ENCODE measurements at places on chromosomes 13 and 19.

DNA sequence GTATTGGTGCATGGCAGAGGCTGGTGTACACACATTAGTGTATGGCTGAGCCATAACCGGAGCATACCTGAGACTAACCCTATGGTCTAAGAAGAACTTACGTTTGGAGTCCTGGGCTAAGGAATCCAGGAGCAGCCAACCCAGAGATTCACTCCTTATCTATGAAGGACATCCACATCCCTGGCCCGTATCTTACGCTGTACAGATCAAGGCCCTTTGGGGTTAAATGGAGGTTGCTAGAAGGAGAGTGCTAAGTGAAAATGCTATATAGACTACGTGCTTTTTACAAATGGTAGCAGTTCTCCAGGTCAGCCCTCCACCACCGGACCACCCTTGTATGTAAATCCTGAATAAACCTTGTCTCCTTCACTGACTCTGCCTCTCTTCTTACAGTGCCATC lies 1.9 kb upstream of the SUGT1 start:
- DNase-seq = peak; percentile 4

DNA sequence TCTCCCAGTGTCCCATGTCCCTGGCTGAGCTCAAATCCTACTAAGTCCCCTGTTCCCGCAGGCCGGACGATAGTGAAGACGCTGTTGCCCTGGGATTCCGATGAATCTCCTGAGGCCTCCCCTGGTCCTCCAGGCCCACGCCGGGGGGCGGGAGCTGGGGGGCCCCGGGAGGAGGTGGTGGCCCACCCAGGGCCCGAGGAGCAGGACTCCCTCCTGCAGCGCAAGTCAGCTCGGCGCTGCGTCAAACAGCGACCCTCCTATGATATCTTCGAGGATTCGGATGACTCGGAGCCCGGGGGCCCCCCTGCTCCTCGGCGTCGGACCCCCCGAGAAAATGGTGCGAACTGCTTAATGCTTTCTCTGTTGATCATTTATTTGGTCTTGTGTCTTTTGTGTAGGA lies 5.9 kb downstream of the KMT2B start:
- no peak for DNase-seq

GRCh38 chr19:18500376-18500775 lies 21.5 kb downstream of the ELL start:
- DNase-seq = no peak

GRCh38 chr13:110073982-110074381 lies 233.0 kb downstream of the COL4A1 start:
- peak; percentile 73 for DNase-seq

DNA sequence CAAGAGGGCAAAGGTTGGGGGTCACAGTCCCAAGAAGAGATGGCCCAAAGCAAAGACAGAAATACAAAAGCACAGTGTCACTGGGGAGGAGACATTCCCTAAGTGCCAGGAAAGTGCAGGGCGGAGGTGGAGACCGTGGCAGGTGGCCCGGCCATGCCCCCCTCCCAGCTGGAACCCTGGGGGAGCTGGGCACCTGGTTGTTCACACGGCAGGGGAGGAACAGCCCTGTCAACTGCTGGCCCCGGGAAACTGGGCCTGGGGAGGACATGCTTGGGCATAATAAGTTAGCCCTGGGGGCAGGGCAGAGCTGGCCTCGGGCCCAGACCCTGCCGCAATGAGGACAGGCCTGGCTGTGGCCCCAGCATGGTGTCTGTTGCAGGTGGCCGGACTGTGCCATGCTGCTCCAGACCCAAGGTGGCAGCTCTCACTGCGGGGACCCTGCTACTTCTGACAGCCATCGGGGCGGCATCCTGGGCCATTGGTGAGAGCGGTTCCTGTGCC lies 7.4 kb downstream of the HPN start:
- DNase-seq = no peak

DNA sequence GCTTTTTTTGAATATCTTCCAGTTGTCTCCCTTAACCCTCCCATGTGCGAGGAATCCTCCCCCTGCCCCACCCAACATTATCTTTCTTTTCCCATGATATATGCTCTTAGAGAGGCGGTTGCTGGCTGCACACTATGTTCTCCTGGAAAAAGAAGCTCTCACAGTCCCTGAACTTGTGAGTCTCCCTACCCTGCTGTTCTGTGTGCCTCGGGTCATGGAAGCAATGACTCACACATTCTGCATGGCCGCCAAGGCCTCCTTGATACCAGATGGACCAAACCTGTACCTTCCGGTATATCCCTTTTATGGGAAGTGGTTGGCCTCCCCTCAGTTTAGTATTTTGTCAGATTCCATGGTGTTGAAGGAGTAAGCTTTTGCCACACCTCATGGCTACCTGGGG lies 705.4 kb downstream of the SLITRK6 start:
- DNase-seq = no peak

DNA sequence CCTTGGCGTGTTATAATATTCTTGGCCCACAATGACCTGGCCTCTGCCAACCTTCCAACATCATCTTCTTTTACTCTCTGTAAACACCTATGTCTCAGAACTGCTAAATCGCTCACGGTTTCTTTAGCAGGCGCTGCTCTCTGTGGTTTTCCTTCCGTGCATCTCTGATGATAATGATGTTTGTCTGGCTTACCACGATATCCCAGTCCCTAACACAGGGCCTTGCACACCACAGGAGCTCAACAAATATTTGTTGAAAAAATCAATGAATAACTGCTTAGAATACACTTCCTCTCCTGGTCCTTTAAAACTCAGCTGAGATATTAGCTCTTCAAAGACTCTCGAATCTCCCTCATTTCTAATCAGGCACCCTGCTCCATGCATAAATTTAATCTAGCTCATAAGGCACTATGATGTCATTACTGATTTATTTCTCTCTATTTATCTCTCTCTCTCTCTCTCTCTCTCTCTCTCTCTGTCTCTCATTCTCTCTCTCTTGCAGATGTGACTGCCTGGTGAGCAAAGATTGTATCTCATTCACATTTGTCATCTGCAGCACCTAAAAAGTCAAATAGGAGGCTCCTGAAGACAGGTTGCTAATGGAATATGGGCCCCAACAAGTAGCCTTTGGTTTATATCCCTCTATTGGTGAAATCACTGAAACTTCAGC lies 206.4 kb downstream of the NHLRC3 start:
- DNase-seq = no peak

DNA sequence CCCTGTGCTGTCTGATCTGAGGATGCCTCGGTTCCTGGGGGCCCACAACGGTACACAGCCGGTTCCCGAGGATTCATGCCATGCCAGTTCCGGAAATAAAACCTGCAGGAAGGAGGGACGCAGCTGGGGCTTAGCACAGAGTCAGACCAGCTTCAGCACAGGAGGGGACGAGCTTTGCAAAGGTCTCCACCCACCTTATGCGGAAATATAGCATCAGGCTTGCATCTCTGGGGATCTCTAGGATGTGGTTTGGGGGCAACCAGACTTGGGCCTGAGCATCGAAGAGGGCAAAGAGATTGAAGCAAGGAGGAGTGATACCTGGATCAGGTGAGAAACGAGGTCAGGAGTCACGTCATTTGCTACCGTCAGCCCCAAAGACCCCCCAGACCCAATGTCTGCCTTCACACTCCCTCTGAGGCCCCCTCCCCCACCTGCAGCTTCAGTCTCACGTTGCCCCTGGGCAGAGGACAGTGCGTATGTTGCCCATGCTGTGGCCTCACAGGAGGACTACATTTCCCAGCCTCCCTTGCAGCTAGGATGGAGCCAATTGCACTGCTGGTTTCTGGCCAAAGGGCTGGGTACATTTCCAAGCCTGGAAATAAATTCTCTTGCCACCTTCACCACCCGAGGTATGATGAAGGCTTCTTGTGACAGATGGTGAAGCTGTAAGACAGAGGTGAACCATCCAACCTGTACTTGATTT lies 12.1 kb downstream of the TYK2 start:
- no peak for DNase-seq

GRCh38 chr13:42214446-42214845 lies 57.5 kb upstream of the AKAP11 start:
- no peak for DNase-seq

DNA sequence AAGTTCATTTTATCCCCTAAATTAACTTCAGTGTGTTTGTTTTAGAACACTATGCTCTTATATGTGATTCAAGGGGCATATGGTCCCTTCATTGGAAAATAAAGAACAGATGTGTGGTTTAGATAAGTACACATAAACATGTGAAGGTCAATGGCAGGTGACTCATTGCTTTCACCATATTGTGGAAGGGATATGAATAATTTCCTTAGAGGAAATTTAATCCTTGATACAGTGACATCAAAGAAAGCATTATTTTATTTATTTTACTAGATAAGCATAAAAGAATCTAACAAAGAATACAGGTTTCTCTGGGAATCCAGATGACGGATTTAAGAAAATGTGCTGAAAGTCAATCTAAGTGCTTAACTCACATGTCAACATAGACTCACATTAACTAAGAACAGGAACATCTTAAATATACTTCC lies 373.5 kb downstream of the KCTD12 start:
- no peak for DNase-seq

GRCh38 chr13:64767054-64767453 lies 2463.1 kb downstream of the PCDH9 start:
- no peak for DNase-seq

DNA sequence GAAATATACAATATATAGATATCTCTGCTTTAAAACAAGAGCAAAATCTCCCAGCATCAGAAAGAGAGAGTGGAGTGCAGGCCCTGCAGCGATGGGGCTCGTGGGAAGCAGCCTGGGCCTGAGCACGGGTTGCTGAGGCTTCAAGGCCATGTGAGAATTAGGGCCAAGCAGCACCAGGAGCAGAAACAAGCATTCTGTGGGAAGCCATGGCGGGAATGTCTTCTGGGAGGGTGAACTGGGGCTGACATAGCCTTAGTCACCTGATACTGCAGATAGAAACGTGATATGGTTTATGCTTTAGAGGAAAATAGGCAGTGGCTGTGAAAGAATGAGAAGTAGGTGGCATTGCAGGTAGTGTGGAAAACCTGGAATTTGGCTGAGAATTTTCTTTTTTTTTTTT lies 472.3 kb downstream of the IRS2 start:
- DNase-seq = no peak

GRCh38 chr13:85316506-85317025 lies 482.7 kb downstream of the SLITRK6 start:
- DNase-seq = no peak

- DNase-seq = no peak
Measured at GRCh38 chr19:31296741-31297390, 52.4 kb downstream of the TSHZ3 start.

GRCh38 chr13:20960663-20961309 lies 58.2 kb upstream of the XPO4 start:
- no peak for DNase-seq

- DNase-seq = no peak
Measured at GRCh38 chr19:53112286-53112685, 9.1 kb upstream of the ZNF160 start.

- DNase-seq = no peak
Measured at GRCh38 chr13:113120300-113121182, 2.1 kb upstream of the F10 start.

DNA sequence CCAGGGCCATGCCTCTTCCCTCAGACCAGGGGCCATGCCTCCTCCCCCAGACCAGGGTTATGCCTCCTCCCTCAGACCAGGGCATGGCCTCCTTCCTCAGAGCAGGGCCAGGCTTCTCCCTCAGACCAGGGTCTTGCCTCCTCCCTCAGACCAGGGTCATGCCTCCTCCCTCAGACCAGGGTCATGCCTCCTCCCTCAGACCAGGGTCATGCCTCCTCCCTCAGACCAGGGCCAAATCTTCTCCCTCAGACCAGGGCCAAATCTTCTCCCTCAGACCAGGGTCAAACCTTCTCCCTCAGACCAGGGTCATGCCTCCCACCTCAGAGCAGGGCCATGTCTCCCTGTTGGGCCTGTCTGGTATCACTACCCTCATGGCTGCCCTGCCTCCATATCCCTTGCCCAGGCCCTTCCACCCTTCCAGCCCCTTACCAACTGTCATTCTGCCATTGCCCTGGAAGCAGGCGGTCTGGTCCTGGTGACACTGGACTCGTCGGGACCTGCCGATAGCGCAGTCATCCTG lies 4.2 kb downstream of the LYPD5 start:
- DNase-seq = no peak

GRCh38 chr13:40145139-40145538 lies 489.7 kb downstream of the COG6 start:
- no peak for DNase-seq

DNA sequence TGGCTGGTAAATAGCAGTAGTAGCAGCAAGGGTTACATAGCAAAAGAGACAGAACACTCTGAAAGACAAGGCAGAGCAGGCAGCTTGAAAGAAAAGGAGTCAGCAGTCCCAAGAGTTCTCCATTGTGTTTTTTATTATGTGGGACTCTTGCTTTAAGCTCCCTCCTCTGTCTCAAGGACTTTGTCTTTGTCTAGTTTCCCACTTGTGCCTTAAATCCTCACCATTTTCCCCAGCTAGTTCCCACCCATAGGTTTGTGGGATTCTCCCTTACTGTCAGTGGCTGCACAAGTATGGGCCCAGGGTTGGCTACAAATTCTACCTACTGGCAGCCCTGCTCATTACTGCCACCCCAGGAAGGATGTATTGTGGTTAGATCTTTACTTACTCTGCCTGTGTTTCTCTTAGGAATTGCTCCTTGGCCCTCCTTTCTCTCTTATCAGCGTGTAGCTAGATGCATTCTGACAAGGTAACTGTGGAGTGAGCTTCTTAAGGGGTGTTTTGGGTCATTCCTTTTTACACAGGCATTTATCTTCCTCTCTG lies 413.4 kb upstream of the PCDH9 start:
- DNase-seq = peak; percentile 50

GRCh38 chr19:6103217-6103644 lies 7.1 kb downstream of the RFX2 start:
- no peak for DNase-seq

Measured in neural progenitor cell (in vitro differentiated cells).